ENCODE measurements at places on chromosomes 6 and 20.

DNA sequence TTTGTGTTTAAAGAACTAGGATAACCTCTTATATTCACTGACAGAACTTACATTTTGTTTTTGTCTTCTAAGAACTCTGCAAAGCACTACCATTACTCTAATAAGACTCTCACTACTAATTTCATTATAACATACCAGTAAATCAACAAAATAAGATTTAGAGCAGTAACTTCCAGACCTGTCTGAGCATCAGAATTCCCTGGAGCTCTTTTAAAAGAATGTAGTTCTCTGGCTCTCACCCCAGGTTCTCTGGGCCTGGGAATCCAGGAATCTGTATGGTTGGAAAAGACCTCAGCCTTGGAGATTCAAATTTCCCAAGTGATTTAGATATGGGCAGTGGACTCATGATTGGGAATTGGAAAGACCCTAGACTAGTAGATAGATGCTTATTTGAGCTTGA, 89.4 kb downstream of the JAG1 start:
- no peak for DNase-seq

- DNase-seq = no peak
These were observed 21.1 kb downstream of the ELOVL2 start for GRCh38 chr6:11023032-11023431.

GRCh38 chr20:64192406-64192805, 28.2 kb downstream of the MYT1 start:
- no peak for DNase-seq

- no peak for DNase-seq
These were observed 36.1 kb downstream of the DSE start for GRCh38 chr6:116406678-116407345.

DNA sequence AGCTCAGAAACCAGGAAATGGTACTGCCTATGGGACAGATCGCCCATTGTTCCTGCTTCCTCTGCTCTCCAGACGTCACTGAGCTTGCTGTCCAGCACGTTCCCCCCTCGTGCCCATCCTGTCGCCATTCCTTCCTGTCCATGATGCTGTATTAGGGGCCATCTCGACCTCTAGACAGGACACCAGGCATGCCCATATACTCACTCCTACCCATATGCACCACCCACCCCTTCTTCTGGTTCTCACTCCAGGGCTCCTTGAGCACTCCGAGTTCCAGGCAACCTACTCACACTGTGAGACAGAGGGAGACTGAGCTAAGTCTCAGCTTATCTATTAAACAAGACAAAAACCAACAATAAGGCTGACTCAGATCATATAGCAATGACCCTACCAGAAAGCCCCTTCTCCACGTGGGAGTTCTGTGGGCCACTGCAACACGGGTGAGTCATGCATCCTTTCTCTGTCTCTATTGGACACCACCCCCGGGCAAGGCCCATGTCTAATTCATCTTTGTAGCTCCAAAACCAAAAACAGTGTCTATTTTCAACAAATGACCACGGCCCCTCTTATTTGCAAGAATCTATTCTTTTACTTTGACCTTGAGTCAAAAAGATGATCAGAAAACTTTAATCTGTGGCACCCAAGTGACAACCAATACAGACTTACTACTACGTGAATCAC, 65.7 kb downstream of the PSMG4 start:
- no peak for DNase-seq

- DNase-seq = no peak
These were observed 52.9 kb upstream of the UNC93A start for GRCh38 chr6:167238146-167238693.

DNA sequence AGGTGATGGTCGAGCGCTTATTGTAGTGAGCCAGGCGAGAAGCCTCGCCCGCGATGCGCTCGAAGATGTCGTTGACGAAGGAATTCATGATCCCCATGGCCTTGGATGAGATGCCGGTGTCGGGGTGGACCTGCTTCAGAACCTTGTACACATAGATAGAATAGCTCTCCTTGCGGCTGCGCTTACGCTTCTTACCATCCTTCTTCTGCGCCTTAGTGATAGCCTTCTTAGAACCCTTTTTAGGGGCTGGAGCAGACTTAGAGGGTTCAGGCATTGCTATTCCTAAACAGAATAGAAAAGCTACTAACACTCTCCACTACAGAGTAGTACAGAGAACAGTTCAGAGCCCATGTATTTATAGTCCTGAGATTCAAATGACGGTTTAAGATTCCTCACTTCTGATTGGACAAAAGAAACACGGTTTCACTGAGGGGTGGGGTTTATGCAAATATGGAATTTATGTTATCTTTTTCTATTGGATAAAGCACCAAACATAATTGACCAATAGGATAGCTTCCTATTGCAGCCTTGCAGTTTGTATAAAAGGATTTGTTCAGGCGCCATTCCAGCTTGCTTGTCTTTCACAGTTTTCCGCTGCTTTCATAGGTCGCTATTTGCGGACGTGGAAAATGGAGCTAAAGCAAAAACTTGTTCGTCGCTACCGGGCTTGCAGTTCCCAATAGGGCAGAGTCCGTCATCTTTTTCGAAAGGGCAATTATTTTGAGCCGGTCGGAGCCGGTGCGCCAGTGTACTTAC, 43.7 kb upstream of the HFE start:
- no peak for DNase-seq

- no peak for DNase-seq
These were observed 1.6 kb upstream of the OLIG3 start for GRCh38 chr6:137495703-137496336.

- no peak for DNase-seq
These were observed 1.4 kb downstream of the LAMP5 start for GRCh38 chr20:9515741-9516233.

DNA sequence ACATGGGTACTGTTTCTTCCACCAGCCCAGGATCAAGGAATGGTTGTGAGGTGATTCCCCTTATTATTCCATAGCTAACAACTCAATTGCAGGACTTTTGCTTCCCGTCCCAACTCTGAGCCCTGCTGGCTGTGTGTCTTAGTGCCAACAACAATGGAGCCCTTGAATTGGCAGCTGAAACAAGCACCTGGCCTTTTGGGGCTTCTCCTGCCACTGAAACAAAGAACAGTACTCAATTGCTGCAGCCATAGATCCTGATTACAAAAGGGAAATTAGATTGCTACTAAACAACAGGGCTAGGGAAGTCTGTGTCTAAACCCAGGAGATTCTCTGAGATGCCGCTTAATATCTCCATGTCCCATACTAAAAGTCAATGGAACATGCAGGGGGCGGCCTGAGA, 61.3 kb upstream of the CARMIL1 start:
- DNase-seq = no peak

GRCh38 chr6:145544514-145544913, 190.8 kb downstream of the EPM2A start:
- no peak for DNase-seq

GRCh38 chr6:166565084-166565967, 21.2 kb downstream of the RAMACL start:
- DNase-seq = no peak

GRCh38 chr20:34525709-34526416, 9.6 kb downstream of the DYNLRB1 start:
- DNase-seq = no peak

DNA sequence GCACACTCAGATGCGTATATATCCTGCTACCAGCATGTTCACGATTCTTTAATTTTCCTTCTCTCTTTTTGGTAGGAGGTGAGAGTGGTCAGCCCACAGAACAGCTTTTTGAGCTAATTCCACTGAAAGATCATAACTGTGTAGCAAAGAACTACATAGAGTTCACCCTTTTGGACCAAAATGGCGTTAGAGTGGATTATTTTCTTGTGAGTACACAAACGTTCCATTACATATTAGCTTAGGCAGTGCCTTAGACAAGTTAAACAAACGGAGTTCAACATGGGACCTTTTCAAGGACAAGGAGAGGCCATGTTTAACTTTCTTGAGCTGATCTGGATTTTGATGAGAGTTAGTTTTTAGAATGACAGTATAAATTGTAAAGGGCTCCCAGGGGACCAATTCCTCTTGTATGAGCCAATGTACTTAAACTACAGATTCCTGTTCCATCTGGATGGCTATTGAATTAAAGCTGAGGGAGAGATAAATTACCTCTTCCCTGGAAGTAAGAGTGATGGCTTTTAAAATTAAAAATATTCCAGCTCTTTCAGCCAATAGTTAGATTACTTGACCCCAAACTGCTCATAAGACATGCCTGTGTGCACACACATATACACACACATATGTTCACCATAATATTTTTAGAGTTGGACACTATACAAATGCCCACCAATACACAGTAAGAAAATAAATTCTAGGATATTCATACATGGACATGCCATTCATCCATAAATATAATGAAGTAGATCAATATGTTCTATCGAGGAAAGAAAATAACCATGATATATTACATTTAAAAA, 25.6 kb upstream of the ARMH2 start:
- peak; percentile 27 for DNase-seq

- no peak for DNase-seq
These were observed 181.2 kb upstream of the PDE10A start for GRCh38 chr6:165844232-165844631.

- DNase-seq = no peak
These were observed 129.9 kb upstream of the GRIK2 start for GRCh38 chr6:101263596-101263995.

GRCh38 chr20:17676942-17677341, 5.1 kb downstream of the RRBP1 start:
- no peak for DNase-seq

DNA sequence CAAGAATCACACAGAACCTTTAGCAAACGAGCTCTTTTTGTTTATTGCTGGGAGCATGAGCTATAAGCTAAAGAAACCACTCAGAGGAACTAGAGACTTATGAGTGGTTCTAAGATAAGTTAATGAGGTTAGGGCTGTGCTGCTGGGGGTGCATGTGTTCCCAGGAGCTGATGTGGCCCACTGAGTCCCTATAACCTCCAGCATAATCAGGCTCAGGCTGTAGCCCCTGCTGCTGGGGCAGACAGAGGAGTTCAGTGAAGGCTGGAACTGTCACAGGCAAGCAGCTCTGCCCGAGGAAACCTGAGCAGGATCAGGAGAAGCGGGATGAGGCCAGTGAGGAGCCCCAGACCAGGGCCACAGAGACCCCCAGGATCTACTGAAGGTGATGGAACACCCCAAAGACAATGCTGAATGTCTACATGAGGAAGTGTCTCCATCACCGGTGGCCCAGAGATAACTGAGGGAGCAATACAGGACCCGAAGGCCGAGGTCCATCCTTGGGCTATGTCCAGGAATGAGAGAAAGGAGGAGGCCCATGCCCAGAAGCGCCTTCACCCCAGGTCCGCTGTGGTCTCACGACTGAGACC, 17.3 kb downstream of the TUBB2B start:
- DNase-seq = no peak

DNA sequence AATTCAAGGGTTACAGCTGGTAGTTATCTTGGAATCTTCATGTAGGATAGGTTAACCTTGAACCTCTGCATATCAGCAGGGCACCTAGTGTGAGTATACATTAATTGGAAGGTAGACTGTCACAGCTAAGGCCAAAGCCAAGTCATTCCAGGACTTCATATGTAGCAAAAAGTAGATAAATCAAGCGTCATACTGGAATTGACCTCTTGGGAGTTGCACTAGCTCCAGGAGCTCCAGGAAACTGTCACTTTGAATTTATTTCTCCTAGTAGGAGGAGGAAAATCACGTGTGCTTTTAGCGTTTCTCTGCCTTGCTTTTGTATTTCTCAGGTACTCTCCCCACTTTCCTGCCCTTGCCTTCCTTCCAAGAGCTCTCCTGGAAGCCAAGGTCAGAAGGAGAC, 30.3 kb downstream of the RIPOR2 start:
- no peak for DNase-seq

- no peak for DNase-seq
These were observed 1228.2 kb upstream of the CITED2 start for GRCh38 chr6:140602431-140603248.

DNA sequence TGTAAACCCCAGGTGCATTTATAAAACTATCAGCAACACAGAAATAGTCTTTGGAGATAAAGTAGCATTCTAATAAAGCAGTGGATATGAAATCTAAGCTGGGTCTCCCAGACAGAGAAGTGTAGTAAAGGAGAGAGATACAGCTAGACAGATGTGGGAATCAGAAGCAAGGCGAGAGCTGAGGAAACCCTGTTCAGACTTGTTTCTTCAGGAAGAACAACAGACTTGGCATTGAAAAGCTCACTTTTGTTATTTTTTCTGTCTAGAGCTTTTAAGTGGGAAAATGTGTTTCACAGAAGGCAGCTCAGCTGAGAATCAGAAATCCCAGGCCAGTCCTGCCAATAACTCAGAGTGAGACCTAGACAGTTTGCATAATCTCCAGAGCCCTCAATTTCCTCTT, 52.9 kb downstream of the SLC35B3 start:
- no peak for DNase-seq

DNA sequence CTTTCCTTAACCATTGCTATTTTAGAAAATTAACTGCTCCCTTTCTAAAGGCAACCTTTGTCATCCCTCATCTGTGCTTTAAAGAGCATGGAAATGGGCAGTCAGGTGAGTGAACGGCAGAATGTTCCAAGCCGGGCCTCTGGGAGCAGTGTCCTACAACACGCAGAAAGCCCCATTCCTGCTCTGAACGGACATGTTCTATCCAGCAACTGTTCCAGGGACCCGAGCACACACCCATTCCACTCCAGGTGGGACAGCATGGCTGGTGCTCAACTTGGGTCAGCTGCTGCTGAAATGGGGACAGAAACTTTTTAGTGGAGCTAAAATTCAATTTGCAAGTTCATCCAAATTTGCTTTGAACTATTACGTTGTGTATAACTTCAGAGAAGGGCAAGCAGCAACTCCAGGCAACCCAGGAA, 26.7 kb downstream of the DIDO1 start:
- DNase-seq = no peak

- DNase-seq = no peak
These were observed 125.5 kb downstream of the ELOVL4 start for GRCh38 chr6:79821859-79822258.

GRCh38 chr6:134182528-134182927, 130.1 kb upstream of the SLC2A12 start:
- DNase-seq = no peak

DNA sequence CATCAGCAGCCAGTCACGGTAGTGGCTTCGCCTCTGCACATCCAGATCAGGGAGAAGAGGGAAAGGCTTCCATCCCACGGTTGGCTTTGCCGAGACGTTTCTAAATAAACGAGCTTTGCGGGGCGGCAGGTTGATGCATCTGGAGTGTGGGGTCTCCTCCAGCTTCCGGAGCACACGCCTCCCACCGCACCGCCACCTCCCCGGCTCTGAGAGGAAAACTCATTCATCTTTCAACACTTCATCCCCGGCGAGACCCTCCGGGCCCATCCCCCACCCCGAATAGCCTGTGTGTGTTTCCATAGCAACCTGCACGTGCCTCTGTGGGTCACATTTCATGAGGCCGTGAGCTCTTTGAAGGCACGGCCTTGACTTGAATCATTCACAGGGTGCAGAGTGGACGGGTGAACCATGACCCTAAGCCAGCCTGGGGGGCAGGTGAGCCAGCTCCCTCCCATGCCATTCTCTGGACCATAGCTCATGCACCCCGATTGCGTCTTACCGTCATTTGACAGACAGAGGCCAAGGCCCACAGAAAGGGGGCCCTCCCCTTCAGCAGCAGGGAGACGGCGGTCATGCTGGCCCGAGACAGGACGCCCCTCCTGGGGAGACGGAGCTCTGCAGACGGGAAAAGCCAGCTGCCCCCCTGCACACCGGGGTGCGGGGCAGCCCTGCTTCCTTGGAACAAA, 16.2 kb upstream of the CHRNA4 start:
- DNase-seq = no peak
